ENCODE measurements at places on chromosomes 7 and 10.
A peak's percentile ranks its signal among the peaks of the same experiment; 100 is the strongest.

- no peak for DNase-seq
Observed at GRCh38 chr7:105278973-105279687, 109.6 kb downstream of the SRPK2 start.

GRCh38 chr10:46091828-46092523, 45.9 kb upstream of the MSMB start:
- no peak for DNase-seq

DNA sequence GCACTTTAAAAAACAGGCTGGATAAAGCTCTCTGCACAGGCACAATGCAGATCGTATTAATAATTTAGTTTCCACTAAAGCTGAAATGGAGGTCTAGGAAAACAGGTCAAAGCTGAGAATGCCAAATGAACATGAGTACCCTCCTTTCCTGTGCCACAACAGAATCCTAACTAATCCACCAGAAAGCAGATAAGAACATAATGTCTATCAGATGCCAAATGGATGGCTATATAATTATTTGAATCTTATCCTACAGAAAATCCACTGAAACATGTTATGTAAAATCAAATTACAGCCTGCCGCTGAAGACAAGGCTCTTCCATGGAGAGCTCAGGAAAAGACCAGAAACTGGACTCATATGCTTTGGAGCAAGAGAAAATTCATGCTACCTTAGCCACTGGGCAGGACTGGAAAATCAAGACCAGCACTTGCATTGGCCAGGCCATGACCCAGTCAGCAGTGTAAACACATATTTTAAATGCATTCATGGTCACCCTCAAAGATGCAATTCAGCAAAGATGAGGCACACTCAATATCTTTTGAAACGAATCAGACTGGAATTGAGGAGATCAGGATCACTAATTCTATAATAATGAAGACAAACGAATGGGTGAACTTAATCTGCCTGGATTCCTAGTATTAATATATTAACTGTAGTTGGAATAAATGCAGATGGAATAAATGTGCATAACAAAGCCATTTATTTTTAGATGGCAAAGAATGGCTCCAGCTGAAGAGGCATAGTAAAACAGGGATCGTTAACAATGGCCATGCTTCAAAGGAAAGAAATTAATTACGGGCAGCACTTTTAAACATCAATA, 13.2 kb downstream of the ANK3 start:
- no peak for DNase-seq

DNA sequence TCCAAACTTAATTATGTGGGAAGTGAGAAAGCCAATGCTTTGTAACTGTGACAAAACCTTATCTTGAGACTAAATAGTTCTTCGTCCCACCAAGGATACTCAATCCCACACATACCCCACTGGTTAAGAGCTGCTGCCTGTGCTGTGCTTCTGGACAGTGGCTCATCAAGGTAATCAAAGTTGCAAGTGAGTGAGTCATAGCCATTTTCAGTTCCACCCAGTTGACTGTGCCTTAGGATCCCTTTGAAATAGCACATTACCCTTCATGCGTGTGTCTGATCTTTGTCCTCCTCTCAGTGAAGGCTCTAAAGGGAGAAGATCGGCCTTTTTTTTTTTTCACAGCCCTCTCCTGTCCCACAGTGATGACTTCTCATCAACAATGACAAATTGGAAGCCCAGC, 706.0 kb upstream of the AUTS2 start:
- no peak for DNase-seq

- DNase-seq, result no peak
Observed at GRCh38 chr7:151920488-151920887, 35.8 kb upstream of the GALNTL5 start.

- no peak for DNase-seq
Observed at GRCh38 chr7:81135324-81135723, 216.5 kb upstream of the SEMA3C start.

GRCh38 chr7:138338361-138338760, 121.7 kb upstream of the TRIM24 start:
- peak; percentile 89 for DNase-seq

DNA sequence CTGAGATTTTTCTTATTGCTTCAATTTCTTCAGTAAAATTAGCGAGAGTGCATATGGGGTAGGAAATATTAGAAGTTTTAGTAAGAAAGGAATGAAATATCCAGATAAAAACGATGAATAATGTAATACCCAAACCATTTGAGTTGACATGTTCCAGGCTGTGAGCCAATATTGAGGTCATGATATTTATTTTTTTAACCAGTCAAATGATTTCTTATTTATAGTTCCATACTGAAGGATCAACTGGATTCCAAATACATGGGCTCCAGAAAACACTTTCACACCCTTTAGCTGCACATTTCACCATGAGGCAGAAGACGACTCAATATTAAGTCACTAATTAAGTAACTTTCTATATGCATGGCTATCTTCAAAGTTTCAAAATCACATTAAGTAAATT, 312.5 kb downstream of the PPP1R3A start:
- no peak for DNase-seq

DNA sequence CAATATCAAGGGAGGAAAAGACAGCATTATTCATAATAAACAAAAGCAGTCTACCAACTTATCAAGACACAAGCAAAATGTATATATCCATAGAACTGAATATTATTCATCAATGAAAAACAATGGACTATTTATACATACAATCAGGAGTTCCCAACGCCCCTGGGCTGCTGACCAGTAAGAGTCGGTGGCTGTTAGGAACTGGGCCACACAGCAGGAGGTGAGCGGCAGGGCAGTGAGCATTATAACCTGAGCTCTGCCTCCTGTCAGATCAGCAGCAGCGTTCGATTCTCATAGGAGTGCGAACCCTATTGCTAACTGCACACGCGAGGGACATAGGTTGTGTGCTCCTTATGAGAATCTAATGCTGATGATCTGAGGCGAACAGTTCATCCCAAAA, 71.7 kb upstream of the GPR22 start:
- no peak for DNase-seq

GRCh38 chr7:41747961-41748360, 45.1 kb upstream of the INHBA start:
- no peak for DNase-seq

GRCh38 chr10:5895365-5895764, 5.3 kb downstream of the FBH1 start:
- DNase-seq, result no peak

GRCh38 chr7:11792166-11792565, 39.8 kb downstream of the THSD7A start:
- no peak for DNase-seq

DNA sequence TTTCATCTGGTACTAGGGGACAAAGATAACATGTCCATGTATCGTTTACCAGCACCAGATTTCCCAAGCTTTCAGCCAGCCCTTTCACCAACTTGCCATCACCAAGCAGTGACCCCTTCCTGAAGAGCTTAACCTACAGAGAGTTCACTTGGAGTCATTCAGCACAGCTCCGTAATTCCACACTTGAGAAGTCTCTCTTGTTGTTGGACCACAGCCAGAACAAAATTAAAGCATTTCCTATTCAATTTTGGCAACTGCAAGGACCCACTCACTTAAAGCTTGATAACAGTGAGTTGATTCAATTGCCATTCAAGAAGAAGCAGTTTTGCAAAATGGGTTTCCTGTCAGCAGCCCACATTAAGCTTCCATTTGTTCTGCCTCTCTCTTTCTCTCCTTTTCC, 88.5 kb upstream of the LRRTM3 start:
- DNase-seq, result no peak

DNA sequence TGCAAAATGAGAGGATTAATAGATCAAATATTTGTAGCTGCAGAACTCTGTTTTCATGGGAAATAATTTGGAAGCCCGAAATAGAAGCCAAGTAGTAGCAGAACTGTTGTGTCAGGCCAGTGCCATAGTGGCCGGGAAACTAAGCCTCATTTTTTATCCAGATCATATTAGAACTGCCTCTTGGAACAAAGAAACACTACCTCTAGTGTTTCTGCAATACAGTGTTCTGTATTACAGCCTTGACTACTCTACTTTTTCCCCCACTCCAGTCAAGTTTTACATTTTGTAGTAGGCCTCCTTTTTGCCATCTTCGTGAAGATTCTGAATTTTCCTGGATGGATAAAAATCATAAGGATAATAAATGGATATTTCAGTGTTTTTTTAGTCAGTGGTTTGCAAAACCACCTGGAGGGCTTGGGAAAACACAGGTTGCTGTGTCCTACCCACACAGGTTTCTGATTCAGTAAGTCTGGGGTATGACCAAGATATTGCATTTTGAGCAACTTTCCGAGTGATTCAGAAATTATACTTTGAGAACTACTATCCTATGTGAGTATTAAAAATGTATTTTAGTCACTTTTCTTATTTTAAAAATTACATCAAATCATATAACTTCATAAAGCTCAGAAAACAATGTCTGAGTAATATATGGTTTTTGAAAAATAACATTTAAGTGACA, 326.2 kb upstream of the KAT6B start:
- DNase-seq, result no peak

GRCh38 chr10:116769368-116769767, 27.0 kb upstream of the HSPA12A start:
- DNase-seq, result no peak

DNA sequence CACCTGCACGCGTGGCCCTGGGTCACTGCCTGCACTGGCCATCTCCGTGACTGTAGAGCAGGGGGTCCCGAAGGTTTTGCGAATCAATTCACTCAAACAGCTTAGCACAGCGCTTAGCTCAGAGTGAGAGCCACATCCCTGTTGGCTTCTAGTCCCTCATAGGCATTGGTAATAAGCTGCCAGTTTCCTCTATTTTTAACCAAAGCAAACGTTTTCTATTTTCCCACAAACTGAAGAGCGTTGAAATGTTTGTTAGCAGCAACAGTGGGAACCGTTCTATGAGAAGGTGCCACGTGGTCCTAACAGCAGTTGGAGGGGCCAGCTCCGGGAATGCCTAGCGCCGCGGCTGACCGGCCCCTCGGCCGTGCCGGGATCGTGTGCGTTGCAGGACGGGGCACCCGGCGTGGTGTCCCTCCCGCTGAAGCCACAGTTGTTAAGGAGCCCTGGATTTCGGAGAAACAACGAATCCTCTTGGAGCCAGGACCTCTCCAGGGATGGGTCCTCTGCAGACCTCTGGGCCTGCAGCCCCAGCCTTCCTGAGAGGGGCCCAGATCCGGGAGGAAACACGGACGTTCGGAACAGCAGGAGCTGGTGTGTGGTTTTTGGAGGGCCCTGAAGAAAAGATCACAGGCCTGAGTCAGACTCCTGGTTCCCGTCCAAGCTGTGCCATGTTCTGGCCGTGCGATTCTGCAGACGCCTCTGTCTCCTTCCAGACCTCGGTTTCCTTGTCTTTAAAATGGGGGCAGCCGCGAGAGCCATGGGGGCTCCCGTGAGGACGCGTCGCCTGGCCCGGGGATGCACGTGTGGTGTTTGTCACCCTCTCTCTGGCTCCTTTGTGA, 40.3 kb downstream of the FAM20C start:
- peak; percentile 12 for DNase-seq

DNA sequence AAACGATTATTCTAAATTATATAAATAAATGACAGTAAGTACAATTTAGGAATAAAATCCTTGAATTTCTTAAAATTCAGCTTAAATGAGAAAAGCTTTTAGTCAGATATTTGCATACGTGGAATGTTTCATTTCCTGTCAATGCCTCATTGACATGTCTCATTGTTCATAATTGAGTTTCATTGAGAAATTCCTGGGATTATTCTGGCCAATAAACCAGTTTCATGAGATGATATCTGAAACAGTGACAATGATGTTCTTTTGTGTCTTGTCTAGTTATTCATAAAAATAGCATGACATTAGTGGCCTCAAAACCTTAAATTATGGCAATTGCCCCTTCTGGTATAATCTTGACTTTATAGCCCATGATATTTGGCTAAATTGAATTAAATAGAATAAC, 95.8 kb downstream of the DKK1 start:
- DNase-seq, result no peak

DNA sequence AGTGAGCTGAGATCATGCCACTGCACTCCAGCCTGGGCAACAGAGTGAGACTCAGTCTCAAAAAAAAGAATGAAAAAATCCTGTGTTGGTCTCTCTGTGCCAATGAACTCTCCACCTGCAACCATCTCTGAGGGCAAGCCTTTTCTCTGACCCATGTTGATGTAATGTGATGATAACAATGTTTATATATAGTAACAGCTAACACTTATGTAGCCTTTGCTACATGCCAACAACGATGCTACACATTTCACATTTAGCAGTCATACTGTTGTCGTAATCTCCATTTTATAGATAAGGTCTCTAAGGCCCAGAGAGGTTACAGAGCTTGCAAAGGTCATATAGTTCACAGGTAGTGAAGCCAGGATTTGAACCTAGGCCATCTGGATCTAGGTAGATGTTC, 11.5 kb downstream of the COX15 start:
- no peak for DNase-seq

GRCh38 chr7:146054909-146055308, 61.7 kb upstream of the CNTNAP2 start:
- DNase-seq, result no peak

- no peak for DNase-seq
Observed at GRCh38 chr7:86644282-86645224, 844 bp downstream of the GRM3 start.

DNA sequence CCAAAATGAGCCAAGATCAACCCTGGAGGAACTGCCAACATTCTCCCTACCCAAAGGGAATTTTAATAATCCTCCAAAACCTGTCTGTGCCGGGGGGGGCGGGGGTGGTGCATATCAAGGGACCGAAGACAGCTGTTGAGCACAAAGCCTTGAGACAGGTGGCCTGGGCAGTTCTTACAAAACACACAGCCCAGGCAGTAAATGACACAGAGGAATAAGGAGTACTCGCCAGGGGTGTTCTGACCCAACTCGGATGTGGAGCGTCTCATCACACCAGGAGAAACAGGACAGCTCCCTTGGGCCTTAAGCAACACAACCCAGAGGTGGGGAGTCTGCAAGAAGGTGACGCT, 35.6 kb downstream of the PLAC9 start:
- no peak for DNase-seq

DNA sequence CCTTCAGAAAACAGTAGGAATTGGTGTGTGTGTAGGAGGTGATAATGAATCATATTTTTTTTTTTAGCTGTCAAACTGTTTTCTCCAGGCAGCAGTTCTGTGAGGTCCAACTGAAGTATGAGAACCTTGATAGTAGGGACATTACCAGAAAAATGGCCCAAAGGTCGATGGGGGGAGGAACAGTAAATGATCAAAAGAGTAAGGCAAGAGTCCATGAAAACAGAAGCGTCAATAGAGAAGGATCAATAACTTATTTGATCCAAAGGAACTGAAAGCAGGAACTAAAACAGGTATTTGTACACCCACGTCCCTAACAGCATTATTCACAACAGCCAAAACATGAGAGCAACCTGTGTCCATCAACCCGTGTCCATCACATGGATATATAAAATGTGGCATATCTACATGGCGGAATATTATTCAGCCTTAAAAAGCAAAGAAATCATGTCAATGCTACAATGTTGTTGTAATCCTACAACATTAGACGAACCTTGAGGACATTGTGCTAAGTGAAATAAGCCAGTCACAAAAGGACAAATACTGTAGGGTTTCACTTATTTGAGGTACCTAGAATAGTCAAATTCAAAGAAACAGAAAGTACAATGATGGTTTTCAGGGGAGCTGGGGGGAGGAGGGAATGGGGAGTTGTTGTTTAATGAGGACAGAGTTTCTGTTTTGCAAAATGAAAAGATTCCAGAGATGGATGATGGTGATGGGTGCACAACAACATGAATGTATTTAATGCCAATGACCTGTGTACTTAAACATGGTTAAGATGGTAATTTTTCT, 214.0 kb upstream of the KLF14 start:
- DNase-seq, result no peak
